Fibroblast of skin of back (primary cell): ENCODE measurements at places on chromosomes 12 and 14.

GRCh38 chr14:87013583-87013982 lies 979.4 kb downstream of the GALC start:
- peak; percentile 93 for DNase-seq

DNA sequence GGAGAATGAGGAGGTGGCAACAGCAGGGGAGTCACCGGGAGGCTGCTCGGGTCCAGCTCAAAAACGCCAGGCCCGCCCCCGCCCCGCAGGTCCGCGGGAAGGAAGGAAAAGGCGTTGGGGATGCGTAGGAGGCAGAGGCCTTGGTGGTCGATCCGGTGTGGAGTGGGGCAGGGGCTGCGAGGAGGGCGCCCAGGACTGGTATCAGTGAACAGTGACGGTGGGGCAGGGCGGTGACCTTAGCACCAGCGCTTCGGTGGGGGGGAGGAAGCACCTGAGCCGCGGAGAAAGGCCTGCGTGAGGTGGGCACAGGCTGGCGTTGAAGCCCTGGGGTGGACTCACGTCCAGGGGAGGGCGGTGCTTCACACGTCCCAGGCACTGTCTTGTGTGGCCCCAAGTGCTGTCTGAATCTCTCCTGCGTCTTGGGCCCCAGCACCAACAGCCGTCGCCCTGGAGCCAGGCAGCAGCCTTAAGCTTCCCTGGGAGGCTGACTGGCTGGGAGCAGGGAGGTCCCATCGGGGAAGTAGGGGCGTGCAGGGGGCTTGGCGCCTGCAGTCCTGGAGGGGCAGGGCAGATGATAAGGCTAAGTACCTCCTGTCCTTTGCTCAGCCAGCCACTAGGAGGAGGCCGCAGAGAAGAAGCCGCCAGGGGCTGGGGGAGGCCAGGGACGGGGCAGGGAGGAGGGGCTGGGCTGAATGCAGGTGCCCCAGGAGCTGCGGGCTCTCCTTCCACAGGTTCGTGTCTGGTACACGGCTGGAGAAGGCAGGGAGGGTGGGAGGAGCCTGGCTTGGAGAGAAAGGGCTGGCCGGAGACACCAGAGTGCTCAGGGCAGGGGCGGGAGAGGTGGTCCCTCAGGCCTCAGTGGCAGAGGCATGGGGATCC lies 26.5 kb downstream of the ZBTB42 start:
- peak; percentile 50 for DNase-seq

- peak; percentile 45 for DNase-seq
Measured at GRCh38 chr12:75505706-75506312, 5.6 kb downstream of the KRR1 start.

DNA sequence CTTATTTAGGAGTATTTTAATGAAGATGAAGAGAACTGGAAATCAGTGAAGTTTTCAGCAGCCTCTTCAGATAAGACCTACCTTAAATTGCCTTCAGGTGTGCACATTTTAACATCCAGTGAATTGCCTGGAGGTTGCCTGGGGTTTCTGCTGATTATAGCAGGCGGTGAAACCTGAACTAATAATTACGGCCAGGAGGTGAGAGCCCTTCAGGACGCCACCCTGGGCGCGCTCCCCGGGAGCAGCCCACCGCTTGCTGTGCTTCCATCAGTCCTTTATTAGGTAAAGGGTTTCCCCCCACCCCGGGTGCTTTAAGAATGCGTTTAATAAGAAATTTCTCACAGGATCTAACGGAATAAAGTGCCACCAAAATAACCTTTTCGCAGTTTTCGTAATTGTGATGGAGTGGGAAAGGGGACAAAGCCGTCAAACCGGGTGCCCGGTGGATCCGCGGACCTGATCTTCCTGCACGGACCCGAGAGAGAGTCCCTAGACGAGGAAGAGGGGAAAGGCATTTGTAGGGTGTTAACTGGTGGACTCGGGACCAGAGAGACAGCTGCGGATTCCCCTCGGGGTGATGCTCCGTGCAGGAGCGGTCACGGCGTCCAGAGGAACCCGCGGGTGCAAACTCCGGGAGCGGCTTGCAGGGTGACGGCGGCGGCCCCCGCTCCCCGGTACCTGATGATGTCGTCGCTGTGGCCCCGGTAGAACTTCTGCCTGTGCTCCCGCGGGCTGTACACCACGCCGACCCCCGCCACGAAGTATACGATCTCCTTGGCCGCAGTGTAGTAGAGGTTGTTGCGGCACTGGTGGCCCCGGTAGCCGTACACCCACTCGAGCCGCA lies 902 bp downstream of the EML5 start:
- no peak for DNase-seq

GRCh38 chr12:106917503-106917902 lies 38.2 kb upstream of the TMEM263 start:
- DNase-seq = no peak
